ENCODE measurements at places on chromosomes 4 and X. TPM values are rescaled to one million over a fixed set of nuclear protein-coding genes. Genes with fewer than 3 reads are reported as not detected.

DNA sequence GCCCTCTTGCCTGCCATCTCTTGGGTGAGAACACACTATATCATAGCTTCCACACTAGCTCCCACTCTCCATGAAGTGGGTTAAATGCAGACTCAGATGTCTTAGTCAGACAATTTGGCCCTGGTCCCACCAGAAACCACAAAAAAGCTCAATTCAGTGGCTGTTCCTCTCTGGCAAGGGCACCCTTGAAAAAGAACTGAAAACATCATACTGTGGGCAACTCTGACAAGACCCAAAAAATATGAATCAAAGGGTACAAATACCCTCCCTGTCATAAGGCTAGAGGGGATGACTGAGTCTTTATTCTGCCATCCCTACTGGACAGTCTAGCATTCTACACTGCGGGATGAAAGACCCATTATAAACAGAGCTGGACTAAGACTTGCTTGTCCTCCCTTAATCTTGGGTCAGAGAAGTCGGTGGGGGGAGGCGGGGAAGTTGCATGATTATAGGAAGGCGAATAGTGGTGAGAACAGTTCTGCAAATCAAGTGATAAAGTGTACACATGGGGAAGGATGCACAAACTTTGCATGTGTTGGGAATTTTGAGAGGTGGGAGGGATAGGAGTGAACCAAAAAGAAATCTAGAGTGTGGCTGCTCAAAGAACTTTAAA, 172.1 kb downstream of the OPHN1 start:
- peak; percentile 80 for DNase-seq

DNA sequence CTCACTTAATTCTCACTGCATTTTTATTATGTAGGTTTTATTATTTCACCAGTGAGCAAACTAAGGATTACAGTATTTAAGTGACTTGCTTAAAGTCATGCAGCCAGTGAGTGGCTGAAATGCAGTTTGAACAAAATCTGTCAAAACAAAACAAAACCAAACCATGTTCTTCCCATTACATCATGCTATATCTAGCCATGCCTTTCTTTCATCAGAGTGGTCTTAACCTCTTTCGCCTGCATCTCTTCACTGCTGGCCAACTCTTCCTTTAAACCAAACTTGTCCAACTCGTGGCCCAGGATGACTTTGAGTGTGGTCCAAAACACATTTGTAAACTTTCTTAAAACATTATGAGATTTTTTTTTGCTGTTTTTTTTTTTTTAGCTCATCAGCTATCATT, 223.2 kb downstream of the PCDH7 start:
- DNase-seq = no peak

The PSAPL1 gene
- not detected for total RNA-seq

The HTRA3 gene
- total RNA-seq = 7.8 TPM

- no peak for DNase-seq
These were observed 161.5 kb downstream of the CPE start for GRCh38 chr4:165540206-165540830.

The KLF3 gene
- 8.1 TPM for total RNA-seq

Measured in RPMI7951 (cell line).